Stimulated activated CD8-positive, alpha-beta memory T cell treated with anti-CD3 and anti-CD28 coated beads, Interleukin-15, amount 100 ng/mL, for 4 hours (primary cell): ENCODE measurements at places on chromosomes 5 and 9.

GRCh38 chr5:147169901-147170300, 64.9 kb upstream of the STK32A start:
- no peak for DNase-seq

GRCh38 chr9:87137718-87138117, 190.4 kb upstream of the GAS1 start:
- no peak for DNase-seq

DNA sequence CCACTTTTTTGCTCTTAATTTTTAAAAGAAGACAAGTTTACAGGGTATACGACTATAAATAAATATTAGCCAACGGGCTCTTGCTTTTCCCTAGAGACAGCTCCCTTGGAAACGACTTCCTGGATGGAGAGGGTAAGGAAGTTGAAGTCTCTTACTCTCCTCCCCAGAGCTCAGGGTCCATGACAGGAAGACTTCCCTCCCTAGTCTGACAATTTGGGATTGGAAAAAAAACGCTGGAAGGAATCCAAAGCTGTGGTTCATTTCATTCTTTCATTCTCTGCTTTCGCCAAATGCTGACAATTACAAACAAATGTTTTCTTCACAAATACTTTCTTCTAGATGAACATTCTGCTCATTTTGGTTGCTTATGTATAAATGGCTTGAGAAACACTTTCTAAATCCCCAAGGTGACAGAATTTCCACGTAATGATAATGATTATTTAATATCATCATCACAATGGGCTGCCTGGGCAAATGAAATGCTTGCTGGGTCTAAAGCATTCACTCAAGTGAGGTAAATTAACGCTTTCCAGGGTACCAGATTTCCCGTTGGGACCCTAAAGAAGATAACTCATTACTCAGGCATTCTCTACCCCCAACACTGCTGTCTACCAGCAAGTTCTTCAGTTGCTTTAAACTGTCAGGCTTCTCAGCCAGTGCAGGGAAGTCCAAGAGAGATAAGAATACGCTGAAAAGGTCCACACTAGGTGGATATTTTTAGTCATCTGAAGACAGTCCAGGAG, 139.8 kb upstream of the SLC30A5 start:
- no peak for DNase-seq

DNA sequence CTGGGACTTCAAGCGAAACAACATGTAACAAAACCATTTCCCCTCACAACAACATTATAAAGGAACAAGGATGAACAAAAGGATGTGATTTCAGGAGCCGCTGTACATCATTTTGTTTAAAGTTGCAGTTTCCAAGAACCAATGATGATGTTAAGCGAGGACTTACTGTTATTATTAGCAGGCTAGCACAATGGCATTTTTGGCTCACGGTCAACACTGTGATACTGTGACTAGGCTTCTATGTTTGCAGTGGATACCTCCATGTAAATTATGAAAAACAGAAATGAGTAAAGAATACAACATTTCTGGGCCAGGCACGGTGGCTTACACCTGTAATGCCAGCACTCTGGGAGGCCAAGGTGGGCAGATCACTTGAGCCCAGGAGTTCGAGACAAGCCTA, 113.0 kb downstream of the AUH start:
- no peak for DNase-seq

GRCh38 chr9:108099854-108100253, 610.3 kb upstream of the KLF4 start:
- no peak for DNase-seq

- no peak for DNase-seq
These were observed 5.8 kb upstream of the NDST1 start for GRCh38 chr5:150502106-150502505.

DNA sequence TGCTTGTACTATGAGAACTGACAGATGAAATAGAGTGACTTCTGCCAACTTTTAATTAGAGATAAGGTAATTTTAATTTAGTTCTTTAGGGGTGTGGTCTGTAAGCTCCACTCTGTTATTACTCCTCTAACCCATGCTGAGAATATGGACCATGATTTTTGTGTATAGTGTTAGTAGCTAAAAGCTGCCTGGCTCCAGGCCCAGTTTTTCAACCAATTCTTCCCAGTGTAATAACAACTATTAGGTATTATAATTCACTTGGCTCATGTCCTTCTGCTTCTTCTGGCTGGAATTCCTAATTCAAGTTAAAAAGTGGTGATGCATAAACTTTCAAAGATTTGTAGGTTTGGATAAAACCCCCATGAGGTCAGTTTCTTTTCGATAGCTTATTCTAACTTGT, 216.3 kb downstream of the ISL1 start:
- no peak for DNase-seq

DNA sequence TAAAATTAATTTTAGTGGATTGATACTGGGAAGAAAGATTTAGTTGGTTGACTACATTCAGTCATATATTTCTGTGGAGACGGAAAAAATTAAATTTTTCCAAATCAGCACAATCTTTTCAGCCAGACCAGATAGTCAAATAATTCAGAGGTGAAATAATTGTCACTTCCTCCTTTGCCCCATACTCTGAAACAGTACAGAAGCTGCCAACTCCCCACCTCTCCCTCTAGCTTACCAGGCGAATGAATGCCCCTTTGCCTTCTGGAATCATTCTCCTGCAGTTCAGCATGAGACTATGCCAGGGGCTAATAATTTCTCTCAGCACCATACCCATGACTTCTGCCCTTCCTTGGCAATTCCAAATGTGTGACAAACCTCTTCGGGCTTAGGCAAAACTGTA, 43.5 kb downstream of the EBF1 start:
- no peak for DNase-seq

DNA sequence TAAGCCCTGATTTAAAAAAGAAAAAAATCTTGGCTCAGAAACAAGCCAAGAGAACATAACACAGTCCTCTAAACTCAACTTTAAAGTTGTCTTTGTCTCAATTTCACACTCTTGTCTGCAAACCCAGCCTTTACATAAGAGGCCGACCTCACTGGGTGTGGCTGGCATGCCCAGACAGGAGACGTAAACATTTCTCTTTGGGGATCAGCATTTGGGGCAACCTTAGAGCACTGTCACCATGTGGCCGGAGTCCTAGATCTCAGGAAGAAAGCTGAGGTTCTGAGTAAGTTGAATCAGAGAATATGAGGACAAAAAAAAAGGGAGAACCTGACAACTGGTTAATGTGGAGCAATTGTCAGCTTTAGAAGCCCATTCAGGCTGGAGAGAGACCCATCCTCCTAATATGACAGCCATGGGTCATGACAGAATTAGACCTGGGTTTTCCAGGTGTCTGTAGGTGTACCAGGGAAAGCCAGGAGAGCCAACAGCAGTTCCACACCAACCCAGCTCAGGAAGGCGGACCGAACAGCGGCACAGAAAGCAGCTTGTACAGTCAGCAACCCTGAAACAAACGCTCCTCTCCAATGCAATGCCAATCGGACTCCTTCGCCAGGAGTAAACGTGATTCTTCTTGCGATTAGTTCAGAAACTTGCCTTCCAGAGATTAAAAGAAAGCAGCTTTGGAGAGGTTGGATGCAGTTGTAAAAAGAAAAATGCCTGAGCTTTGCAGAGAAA, 97.9 kb upstream of the MAP3K1 start:
- DNase-seq, result no peak

GRCh38 chr5:105952875-105953274, 1717.9 kb downstream of the EFNA5 start:
- DNase-seq, result no peak

- no peak for DNase-seq
These were observed 28.7 kb upstream of the TIMD4 start for GRCh38 chr5:156991714-156992113.

GRCh38 chr5:163653526-163653925, 148.1 kb downstream of the MAT2B start:
- no peak for DNase-seq

GRCh38 chr5:155019601-155020226, 6.2 kb downstream of the KIF4B start:
- no peak for DNase-seq

GRCh38 chr5:169765176-169765996, 128.3 kb downstream of the DOCK2 start:
- no peak for DNase-seq

DNA sequence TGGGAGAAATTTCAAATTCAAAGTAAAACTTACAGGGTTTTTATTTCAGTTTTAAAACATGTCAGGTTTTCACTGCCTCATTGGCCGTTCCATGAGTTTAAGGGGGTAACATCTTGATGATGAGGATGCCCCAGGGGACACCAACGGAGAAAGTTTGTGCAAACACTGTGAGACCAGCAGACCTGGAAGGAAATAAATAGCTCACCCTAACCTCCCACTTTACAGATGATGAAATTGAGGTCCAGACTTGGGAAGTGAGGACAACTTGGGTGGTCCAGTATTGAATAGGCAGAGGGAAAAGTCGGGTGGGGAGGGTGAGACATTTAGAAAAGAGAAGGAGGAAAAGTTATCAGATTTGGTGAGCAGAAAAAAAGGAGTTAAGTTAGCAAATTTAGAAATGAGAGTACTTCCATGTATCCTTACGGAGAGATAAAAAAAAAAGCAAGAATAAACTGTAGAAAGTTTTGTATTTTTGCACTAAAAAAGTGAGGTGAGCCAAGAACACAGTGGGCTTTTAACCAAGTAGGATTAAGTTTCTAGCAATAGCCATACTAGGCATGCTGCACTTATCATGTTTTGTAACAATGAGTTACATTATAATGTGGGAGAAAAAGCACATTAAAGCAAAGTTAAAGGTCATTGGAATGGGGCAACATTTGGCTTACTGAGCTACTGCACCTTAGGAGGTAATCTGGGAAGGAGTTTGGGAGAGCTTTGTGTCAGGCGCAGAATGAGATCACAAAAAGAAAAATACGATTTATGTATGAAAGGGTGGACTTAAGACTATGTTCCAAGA, 125.1 kb downstream of the GAS1 start:
- DNase-seq, result no peak

- no peak for DNase-seq
These were observed 23.6 kb downstream of the ATG10 start for GRCh38 chr5:81995407-81995806.

DNA sequence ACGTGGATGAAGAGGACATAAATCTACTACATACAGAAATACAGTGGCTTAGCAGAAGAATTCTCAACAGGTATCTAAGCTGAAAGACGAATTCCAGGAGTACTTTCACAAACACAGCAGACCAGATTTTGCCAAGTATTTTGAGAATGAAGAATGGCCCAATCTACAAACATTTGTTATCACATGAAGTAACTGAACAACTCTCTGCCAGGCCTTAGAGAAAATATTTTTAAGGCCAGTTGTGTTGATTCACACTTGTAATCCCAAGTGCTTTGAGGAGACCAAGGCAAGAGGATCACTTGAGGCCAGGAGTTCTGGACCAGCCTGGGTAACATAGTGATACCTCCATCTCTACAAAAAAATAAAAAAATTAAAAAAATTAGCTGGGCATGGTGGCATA, 14.3 kb downstream of the AGTPBP1 start:
- DNase-seq, result no peak

GRCh38 chr9:25681266-25681665, 3.0 kb upstream of the TUSC1 start:
- no peak for DNase-seq

DNA sequence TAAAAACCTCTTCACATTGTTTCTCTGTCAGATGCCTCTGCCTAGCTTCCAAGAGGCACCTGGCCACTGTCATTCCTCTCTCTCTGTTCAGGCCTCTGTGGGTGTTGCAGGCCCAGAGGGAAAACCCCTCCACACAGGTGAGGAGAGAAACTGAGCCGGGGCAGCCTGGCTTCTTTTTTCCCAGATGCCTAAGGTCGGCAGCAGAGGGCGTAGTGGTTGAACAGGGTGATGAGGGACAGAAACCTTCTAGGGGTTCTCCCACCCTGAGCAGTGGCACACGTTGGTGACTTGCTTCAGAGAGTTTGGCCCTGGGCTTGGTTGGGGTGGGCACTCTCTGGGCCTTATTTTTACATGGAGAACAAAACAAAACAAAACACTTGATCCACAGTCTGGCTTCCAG, 12.2 kb downstream of the IL9 start:
- DNase-seq, result no peak

GRCh38 chr9:80867731-80868130, 821.6 kb downstream of the TLE1 start:
- DNase-seq, result no peak

GRCh38 chr9:136964171-136964689, 12.2 kb downstream of the LCN12 start:
- DNase-seq, result no peak

- no peak for DNase-seq
These were observed 164.9 kb downstream of the KDM4C start for GRCh38 chr9:6922680-6923079.

- DNase-seq, result no peak
These were observed 93.5 kb upstream of the SHB start for GRCh38 chr9:38162332-38163211.

- DNase-seq, result no peak
These were observed 36.8 kb downstream of the NDUFS6 start for GRCh38 chr5:1838013-1838412.

DNA sequence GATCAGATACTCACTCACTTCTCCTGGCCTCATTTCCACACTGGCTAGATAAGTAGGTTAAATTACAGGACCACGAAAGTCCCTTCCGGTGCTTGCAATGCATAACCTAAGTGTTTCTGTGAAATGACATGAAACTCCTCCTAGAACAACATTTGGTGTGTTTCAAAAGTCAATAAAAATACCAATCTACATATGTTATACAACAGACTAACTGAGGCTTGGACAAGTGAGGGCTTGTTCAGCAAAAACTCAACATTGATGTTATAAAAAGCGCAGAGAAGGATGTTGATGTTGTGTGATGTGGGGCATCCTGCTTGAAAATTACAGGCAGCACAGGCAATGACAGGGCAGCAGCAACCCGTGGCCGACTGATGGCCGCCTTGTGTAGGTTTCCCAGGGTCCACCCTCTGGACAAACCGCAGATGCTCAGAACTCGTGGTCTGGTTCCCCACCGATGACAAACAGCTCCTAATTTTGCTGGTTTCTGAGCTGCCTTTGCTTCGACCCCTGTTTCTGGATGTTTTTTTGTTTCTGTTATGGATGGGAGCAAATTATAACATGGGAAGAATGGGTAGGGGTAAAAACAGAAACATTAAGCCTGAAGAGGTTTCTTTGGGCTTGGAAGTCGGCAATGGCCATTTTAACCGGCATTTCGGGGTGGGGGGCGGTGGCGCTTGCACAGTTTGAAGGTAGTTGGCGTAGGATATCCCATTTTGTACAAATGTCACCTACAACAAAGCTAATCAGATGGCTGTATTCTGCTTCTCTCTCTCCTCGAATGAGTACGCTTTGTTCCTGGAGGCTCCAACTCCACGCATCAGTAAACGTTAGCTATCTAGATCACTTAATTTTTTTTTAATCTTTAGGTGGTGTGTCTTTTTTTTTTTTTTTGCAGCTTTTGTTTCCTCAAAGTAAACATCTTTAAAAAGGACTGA, 116.1 kb downstream of the PDZD2 start:
- DNase-seq, result no peak

GRCh38 chr9:118613996-118614395, 755.2 kb downstream of the BRINP1 start:
- no peak for DNase-seq
